ENCODE measurements at places on chromosomes 7 and 10.

- DNase-seq: no peak
These were observed 18.4 kb downstream of the TRIM24 start for GRCh38 chr7:138478499-138478908.

GRCh38 chr10:97454330-97455036 lies 8.5 kb downstream of the ZDHHC16 start:
- DNase-seq: no peak

- no peak for DNase-seq
These were observed 7.0 kb downstream of the PSD start for GRCh38 chr10:102411341-102412255.

- DNase-seq: no peak
These were observed 56.6 kb downstream of the MKLN1 start for GRCh38 chr7:131384286-131384635.

DNA sequence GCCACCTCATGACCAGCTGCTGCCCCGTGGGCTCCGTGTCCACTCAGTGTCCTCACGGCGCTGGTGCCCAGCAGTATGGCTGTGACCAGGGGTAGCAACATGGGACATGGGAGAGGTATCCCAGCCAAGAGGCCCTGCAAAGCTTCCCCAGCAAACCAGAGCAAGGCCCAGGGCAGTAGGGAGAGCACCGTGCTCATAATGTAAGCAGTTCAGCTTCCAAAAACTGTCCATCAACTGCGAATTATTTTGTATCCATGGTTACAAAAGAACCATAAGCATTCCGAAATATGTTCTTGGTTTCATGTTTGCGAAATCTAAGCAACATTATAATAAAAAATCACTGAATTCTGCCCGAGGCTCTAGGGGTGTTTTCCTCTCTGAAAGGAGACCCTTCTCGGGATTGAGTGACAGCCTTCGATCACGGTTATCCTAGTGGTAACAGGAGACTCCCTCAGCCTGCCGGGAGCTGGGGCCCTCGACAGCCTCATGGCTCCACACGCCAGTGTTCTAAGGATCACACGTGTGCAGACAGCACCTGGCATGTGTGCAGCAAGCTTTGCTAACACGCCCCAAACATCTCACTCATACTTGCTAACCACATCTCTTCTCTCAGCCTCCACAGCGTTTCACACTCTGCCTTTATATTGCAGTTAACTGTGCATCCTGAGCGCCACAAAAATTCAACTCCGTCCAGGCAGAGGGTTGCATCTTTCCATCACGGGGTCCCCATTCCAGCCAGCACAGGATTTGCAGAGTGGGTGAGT lies 117.6 kb downstream of the DIP2C start:
- no peak for DNase-seq

DNA sequence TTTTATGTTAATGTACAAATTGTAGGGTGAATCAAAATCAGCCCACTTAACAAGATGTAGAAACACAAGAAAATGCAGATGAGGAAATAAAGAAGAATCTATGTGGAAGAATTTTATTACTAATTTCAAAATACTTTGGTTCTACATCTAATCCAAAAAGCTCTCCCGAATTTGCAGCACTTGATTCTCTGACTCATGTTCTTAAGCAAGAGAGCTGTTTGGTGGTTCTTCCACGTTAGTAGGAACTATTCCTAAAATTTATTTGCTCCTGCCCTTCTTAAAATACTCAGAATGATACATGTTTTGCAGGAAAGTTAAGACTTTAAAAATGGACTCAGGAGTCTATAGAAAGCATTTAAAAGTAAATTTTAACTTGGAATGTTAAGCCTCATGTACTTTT lies 91.8 kb downstream of the ZMYND11 start:
- DNase-seq: no peak

GRCh38 chr10:28922127-28922526 lies 244.8 kb downstream of the BAMBI start:
- peak; percentile 69 for DNase-seq

DNA sequence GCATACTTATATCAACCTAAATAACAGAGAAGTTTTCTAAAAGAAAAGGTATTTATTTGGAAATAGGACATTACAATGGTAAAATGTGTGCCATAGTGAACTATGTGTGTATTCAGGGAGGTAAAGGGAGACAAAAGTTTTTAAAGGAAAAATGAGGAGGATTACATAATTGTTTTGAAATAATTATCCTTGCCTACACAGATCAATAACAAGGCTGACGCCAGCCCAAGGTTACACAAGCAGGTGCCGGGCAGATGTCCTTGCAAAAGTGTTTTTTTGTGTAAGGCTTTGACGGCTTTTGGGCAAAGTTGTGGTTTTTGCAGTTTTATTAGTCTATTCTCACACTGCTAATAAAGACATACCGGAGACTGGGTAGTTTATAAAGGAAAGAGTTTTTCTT lies 22.7 kb upstream of the SLC35B4 start:
- no peak for DNase-seq

GRCh38 chr7:98240961-98241673 lies 10.9 kb downstream of the TECPR1 start:
- peak; percentile 83 for DNase-seq

- DNase-seq: no peak
These were observed 154.1 kb downstream of the LHFPL3 start for GRCh38 chr7:104482362-104483037.

- no peak for DNase-seq
These were observed 20.1 kb upstream of the TM9SF3 start for GRCh38 chr10:96606946-96607345.

- DNase-seq: no peak
These were observed 111.1 kb downstream of the ADAM12 start for GRCh38 chr10:126277181-126277580.

- DNase-seq: peak; percentile 3
These were observed 249.3 kb upstream of the KCND2 start for GRCh38 chr7:120023494-120024167.

- DNase-seq: no peak
These were observed 1.4 kb downstream of the KCNH2 start for GRCh38 chr7:150976529-150977381.

DNA sequence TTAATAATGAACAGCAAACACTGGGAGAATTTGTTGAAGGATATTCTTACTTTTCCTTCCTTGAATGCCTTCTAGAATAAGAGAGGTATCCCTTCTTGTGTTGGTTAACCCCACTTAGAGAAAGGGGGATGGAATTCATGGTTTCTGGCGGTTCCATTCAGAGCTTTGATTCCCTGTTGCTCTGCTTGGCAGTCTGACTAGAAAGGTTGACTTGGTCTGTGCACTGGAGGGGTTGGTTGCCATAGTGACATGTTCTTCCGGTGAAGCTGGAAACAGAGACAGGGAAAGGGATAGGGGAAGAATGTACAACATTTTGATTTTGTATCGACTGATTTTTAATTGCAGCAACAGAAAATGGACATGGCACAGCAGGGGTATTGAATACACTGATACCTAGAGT lies 2.5 kb downstream of the TMEM178B start:
- DNase-seq: no peak

- no peak for DNase-seq
These were observed 73.8 kb downstream of the OSBPL3 start for GRCh38 chr7:24905996-24906770.

DNA sequence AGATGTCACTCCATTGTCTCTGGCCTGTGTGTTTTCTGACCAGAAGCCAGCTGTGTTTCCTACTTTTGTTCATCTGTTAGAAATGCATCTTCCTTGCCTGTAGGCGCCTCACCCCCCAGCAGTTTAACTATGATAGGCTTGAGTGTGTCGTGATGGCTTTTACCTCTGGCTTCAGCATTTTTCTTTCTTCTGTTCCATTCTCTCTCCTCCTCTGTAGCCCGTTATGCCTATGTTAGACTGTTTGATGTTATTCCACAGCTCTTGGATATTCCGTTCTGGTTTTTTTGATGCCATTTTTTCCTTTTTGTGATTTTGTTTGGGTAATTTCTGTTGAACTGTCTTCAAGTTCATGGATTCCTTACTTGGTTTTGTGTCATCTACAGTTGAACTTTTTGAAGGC lies 17.9 kb downstream of the MMP21 start:
- no peak for DNase-seq

DNA sequence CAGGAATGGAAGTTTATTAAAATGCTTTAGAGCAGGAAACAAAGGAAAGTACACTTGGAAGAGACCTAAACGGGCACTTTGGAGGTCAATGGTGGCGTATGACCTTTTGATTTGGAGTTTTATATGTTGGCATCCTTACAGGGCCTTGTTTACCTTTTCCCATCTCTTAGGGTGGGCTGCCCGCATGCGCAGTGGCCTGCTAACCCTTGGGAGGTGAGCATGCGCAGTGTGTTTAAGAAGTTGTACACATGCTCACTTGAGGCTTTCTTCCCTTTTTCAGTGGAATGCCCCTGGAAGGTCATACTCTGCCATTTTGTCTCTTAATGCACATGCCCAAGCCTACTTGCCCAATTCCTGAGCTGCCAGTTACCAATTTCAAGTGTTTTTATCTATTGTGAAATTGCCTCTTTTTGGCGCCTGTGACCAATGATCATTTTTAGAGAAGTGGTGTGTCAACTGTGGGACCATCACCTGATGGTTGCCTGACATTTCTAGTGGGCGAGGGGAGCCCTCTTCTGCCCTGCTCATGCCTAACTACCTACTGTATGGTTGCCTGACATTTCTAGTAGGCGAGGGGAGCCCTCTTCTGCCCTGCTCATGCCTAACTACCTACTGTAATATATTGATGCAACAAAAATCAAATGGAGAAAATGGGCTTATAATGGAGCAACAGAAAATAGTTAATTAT lies 138.0 kb downstream of the PPP1R9A start:
- DNase-seq: no peak

- DNase-seq: no peak
These were observed 129.6 kb downstream of the BICC1 start for GRCh38 chr10:58642283-58642682.

- DNase-seq: peak; percentile 44
These were observed at the start of gene EPHB6 for GRCh38 chr7:142854372-142855113. Gene EPHB6 (plus strand): TSS chr7:142855076. CDS start chr7:142863228, 8,152 bp downstream.

DNA sequence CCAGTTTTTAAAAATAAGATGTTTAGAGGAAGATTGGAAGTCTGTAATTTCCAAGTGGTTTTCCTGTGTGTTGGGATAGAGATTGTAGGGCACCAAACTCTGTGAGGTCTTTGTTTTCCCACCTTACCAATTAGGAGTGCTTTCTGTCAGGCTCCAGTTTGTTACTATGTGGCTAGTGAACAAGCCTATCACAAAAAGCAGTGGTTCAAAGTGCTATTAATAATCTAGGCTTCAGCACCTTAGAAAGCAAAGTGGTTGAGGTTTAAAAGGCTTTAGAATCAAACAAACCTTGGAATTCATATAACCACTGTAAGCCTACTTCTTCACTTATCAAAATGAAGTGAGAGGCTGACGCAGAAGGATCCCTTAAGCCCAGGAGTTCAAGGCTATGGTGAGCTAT lies 11.1 kb upstream of the ANAPC16 start:
- DNase-seq: no peak

DNA sequence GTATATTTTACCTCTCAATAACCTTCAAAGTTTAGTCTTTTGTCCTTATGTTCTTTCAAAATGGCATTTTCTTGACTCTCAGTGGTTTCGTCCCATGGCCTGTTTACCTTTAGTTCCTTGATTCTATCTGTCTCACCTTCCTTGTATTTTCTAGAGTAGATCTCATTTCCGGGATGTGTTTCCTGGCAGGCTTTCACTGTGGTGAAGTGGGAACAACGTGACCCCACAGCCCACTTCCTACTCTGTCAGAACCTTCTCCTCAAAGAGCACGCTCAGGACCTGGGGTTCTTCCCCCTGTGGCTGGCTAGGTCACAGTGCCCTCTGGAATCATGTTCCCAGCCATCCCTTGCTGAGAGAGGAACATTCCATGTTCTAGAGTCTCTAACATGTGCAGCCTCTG lies 129.9 kb upstream of the ZNF32 start:
- DNase-seq: no peak
